ENCODE measurements at places on chromosomes 1 and 21. TPM values are rescaled to one million over a fixed set of nuclear protein-coding genes. Genes with fewer than 3 reads are reported as not detected.

The TMPRSS15 gene
- total RNA-seq = not detected

GRCh38 chr1:23362218-23362713 lies 7.4 kb downstream of the ZNF436 start:
- DNase-seq = no peak

- DNase-seq = no peak
Measured at GRCh38 chr1:30196872-30197638, 526.3 kb downstream of the MATN1 start.

- no peak for DNase-seq
Measured at GRCh38 chr1:178023181-178023618, 53.3 kb upstream of the SEC16B start.

DNA sequence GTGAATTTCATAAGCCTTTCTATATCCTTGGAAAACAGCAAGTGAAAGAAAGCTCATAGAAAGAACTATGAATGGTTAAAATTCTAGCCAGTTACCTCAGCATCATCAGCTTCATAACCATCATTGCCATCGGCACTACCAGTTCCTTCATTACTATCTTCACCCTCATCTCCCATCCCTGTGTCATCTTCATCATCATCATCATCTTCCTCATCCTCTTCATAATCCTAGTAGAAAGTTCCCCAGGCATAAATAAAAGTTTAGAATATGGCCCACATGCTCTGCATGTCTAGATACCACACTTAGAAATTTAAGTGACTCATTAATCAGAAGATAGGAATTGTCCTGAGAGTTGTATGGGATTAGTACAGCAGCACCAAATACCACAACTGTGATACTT lies 49.0 kb downstream of the TPR start:
- DNase-seq = no peak

- no peak for DNase-seq
Measured at GRCh38 chr1:229046251-229046853, 224.6 kb upstream of the RAB4A start.

GRCh38 chr1:35029761-35030160 lies 2.0 kb downstream of the ZMYM6 start:
- no peak for DNase-seq
